ENCODE measurements at places on chromosomes 4 and X. TPM values are rescaled to one million over a fixed set of nuclear protein-coding genes. Genes with fewer than 3 reads are reported as not detected.
A peak's percentile ranks its signal among the peaks of the same experiment; 100 is the strongest.

- no peaks in the 10 kb centered on the region for H3K27me3 ChIP-seq
- no peaks in the 10 kb centered on the region for H3K4me1 ChIP-seq
- no peak for DNase-seq
- no peak overlapping the region for H3K27ac ChIP-seq
Measured at GRCh38 chr4:103948244-103949018, 228.6 kb upstream of the TACR3 start.

GRCh38 chr4:148452970-148453369, 10.8 kb upstream of the NR3C2 start:
- no peak overlapping the region for H3K4me3 ChIP-seq
- H3K4me1 ChIP-seq = no peaks in the 10 kb centered on the region
- no peaks in the 10 kb centered on the region for H3K27me3 ChIP-seq
- H3K36me3 ChIP-seq = no peaks in the 10 kb centered on the region

- no peaks in the 10 kb centered on the region for H3K27me3 ChIP-seq
- no peak overlapping the region for H3K27ac ChIP-seq
- DNase-seq = no peak
- H3K4me3 ChIP-seq = no peak overlapping the region
Measured at GRCh38 chr4:152920768-152921167, 15.4 kb upstream of the FHDC1 start.

- DNase-seq = no peak
- peaks cover 14% of the 10 kb centered on the region for H3K4me1 ChIP-seq
- H3K27me3 ChIP-seq = no peaks in the 10 kb centered on the region
- H3K27ac ChIP-seq = peak overlapping the region; percentile 63
- peaks cover 75% of the 10 kb centered on the region for H3K36me3 ChIP-seq
Measured at GRCh38 chr4:2944586-2945526, 18.4 kb downstream of the NOP14 start.

DNA sequence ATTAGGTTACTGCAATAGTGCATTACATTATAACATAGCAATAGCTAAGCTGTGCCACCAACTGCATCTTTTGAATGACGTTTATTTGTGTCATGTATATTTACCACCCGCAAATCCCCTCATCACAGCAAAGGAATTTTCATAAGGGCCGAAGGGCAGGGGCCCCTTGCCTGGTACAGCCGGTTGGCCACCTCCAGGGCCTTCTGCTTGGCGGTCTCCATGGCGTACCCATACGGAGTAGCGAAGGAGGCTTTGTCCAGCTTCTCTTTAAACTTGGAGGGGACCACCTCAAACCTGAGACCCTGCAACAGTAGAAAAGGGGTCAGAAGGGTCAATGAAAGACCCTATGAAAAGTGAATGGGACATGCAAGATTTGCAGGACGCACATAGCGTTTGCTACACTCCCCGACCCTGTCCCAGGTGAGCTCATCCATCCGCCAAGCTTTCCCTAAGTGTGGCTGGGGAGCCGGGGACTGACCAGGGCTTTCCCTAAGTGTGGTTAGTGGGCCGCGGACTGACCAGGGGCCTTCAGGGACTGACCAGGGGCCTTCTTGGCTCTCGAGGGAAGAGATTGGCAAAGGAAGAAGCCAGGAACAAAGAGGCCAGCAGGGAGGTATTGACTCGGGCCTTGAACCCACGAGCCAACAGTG, 10.6 kb downstream of the ASMTL start:
- DNase-seq = no peak
- H3K4me1 ChIP-seq = no peaks in the 10 kb centered on the region

GRCh38 chr4:37882665-37883296, 8.1 kb upstream of the TBC1D1 start:
- no peaks in the 10 kb centered on the region for H3K36me3 ChIP-seq
- H3K4me1 ChIP-seq = peaks cover 5% of the 10 kb centered on the region
- H3K27ac ChIP-seq = no peak overlapping the region
- no peak for DNase-seq
- H3K27me3 ChIP-seq = peaks cover 6% of the 10 kb centered on the region

- DNase-seq = no peak
- no peak overlapping the region for H3K27ac ChIP-seq
- peaks cover 25% of the 10 kb centered on the region for H3K36me3 ChIP-seq
Measured at GRCh38 chr4:79980448-79980847, 92.6 kb downstream of the ANTXR2 start.

DNA sequence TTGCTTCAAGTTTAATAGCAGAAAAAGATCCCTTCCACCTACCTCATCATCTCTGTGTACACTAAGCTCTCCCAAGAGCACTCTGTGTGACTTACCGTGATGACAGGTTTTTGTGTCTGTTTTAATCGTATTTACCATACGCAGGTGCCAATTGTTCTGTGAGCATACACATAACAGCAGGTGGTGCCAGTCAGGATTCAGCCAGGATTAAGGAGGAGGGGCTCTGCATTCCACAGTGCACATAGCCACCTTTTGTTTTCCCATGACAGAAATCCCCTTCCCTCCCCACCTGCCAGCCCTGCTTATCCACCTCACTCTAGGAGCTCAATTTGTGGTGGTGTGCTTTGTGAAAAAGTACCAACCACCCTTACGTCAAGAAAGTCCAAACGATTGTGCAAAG, 14.8 kb downstream of the ANK2 start:
- no peaks in the 10 kb centered on the region for H3K4me1 ChIP-seq
- H3K36me3 ChIP-seq = no peaks in the 10 kb centered on the region
- no peak overlapping the region for H3K27ac ChIP-seq
- H3K4me3 ChIP-seq = no peak overlapping the region
- DNase-seq = no peak
- H3K27me3 ChIP-seq = peaks cover 3% of the 10 kb centered on the region

The S100P gene
- total RNA-seq = 1.9 TPM

The ETDA gene
- not detected for total RNA-seq

The SRPX2 gene
- total RNA-seq = not detected

The RAI2 gene
- total RNA-seq = 0.65 TPM

Data from activated CD4-positive, alpha-beta T cell treated with anti-CD3 and anti-CD28 coated beads for 36 hours (primary cell).